ENCODE measurements at places on chromosomes 16 and 17.

GRCh38 chr16:51154271-51155171 lies 3.5 kb upstream of the SALL1 start:
- no peak for DNase-seq

- DNase-seq = no peak
Observed at GRCh38 chr17:79698146-79698846, 32.4 kb upstream of the ENPP7 start.

- peak; percentile 55 for DNase-seq
Observed at GRCh38 chr17:33113276-33113990, 121.8 kb downstream of the SPACA3 start.

DNA sequence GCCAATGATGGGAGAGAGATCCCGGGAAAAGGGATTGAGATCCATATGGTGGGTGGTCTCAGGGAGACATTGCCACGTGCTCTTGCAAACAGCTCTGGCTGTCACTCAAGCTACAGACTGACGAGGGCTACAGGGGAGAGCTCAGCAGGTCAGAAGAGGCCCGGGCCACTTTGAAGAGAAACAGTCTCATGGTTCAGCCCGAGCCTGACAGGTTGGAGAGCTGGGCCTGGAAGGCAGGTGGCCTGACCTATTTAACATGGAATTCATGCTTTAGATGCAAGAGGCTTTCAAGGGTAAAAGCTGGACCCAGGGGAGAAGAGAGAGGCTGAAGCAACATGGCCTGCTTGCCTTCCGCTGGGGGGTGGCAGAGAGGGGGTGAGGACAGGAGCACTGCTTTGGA lies 81.0 kb upstream of the BRD7 start:
- DNase-seq = no peak

- no peak for DNase-seq
Observed at GRCh38 chr16:27993587-27993986, 69.9 kb downstream of the GSG1L start.

Measured in DMS79 treated with DMSO at 0.1 percent for 48 hours (cell line).